ENCODE measurements at places on chromosomes 11 and 22.

GRCh38 chr22:37431801-37432707 lies 4.8 kb upstream of the ELFN2 start:
- DNase-seq: no peak

DNA sequence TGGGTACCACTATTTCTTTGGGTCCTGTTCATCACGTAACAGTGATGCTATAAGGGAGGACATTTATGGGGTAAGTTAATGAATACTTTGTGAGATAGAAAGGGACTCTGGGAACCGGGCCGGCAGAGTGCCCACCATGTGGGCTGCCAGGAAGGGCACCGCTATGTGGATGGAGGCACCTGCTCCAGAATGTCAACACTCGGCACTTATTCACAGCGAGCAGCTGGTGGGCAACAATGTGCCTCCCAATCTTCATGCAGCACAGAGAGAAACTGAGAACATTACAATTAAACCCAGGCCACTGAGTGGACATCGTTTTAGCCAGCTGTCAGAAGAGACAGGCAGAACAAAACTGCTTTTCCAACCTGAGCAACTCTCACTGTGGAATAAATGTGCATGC lies 15.8 kb upstream of the ELFN2 start:
- no peak for DNase-seq

GRCh38 chr11:78612721-78613377 lies 38.2 kb upstream of the NARS2 start:
- no peak for DNase-seq

- no peak for DNase-seq
Observed at GRCh38 chr11:46983598-46983997, 47.0 kb downstream of the CSTPP1 start.

- DNase-seq: peak; percentile 35
Observed at GRCh38 chr11:62340269-62340901, 3.1 kb downstream of the ASRGL1 start.

DNA sequence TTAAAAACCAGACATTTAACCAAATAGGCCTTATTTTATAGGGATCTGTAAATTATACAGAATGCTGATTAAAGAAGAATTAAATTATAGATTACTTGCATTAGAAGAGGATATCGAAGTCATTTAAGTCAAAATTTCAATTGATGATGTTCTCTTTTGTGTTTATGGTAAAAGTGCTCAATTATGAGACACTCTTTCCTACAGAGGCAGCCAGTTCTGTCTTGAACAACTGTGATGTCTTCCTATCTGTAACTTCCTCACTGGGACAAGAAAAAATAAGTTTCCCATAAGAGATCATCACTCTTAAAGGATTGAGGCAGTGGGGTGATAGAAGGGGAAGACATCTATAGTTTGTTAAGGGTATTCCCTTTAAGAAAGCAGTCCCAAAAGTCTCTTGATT lies 613.5 kb downstream of the INSC start:
- no peak for DNase-seq

GRCh38 chr22:43273902-43274484 lies 69.2 kb downstream of the SCUBE1 start:
- DNase-seq: no peak

DNA sequence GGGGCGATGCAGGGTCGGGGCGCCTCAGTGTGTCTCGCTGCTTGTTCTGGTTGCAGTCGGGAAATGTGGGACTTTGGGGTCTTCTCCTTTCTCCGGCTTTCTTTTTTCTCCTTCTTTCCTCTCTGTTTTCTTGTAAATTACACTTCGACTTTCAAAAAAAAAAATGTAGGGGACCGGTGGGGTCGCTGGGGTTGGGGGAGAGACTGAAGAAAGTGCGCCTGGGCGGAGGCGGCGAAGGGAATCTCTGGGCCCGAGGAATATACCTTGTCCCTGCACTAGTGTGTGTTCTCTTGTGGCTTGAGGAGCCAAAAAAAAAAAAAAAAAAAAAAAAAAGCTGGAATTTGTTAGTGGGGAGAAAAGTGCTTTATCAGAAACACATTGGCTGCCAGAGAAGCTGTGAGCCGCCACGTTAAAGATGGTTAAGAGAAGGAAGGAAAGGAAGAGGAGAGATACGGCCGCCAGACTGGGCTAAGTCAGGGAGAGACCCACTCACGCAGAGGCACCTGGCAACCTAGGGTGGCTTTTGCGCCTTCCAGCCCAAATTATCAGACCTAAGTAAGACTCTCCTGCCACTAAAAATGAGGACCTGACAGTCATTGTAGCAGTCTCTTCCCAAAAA lies 8.4 kb upstream of the FLI1 start:
- DNase-seq: no peak

- no peak for DNase-seq
Observed at GRCh38 chr11:104704888-104705287, 193.4 kb downstream of the CASP12 start.

- no peak for DNase-seq
Observed at GRCh38 chr22:36933629-36934417, 20.4 kb downstream of the CSF2RB start.

- no peak for DNase-seq
Observed at GRCh38 chr11:129747071-129747470, 68.6 kb upstream of the TMEM45B start.

DNA sequence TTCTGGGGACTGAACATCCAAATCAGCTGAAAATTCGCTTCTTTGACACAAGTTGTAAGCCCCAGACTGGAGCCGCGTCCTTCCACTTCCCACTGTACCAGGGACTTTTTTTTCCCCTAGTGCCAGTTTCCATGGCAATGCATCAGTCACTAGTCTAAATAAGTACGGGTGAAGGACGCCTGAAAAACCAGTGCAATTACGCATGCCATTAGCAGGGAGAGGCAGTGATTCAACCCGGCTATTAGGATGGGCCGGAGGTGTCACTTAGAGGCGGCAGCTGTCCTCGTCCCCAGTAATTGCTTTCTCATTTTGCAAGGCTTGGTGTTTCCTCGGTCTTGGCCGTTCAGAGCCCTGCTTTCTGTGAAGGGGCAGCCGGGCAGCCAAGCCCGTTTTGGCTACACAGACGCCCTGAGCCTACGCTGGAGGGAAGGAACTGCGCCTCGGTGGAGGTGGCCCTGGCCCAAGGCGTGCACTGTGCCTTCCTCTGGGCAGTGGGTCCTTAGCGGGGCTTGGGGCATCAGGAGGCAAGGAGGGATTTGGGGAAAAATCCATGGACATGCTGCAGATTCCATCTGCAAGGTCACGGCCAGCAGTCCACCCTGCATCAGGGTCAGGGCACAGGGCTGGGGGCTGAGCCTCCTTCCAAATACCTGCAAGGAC lies 319.7 kb downstream of the CTTN start:
- DNase-seq: no peak

DNA sequence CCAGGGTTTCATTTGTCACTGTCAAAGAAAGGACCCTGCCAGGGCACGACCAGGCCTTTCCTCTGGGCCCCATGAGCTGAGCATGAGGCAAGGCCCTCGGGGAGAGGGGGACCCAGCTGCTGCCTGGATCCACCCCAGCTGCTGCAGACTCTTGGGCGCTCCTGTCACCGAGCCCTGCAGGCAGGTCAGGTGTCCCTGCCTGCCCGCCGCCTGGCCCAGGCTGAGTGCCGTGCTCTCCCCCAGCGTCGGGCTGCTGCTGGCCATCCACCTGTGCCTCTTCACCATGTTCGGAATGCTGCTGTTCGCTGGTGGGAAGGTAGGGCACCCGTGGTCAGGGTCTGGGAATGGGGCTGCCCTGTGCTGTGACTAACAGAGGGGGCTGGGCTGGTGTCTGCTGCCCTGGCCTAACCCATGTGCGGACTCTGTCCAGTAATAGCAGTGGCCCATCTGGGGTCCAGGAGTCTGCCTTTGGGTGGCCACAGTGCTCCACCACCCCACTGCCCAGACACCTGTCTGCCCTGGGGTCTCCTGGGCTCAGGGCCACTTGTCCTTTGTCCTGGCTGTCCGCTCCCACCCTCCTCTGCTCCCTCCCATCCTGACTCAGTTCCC lies 15.0 kb downstream of the TPCN2 start:
- DNase-seq: no peak

- peak; percentile 6 for DNase-seq
Observed at GRCh38 chr11:1204381-1205101, 18.3 kb upstream of the MUC5B start.

GRCh38 chr11:112882494-112883381 lies 78.5 kb upstream of the NCAM1 start:
- DNase-seq: no peak

DNA sequence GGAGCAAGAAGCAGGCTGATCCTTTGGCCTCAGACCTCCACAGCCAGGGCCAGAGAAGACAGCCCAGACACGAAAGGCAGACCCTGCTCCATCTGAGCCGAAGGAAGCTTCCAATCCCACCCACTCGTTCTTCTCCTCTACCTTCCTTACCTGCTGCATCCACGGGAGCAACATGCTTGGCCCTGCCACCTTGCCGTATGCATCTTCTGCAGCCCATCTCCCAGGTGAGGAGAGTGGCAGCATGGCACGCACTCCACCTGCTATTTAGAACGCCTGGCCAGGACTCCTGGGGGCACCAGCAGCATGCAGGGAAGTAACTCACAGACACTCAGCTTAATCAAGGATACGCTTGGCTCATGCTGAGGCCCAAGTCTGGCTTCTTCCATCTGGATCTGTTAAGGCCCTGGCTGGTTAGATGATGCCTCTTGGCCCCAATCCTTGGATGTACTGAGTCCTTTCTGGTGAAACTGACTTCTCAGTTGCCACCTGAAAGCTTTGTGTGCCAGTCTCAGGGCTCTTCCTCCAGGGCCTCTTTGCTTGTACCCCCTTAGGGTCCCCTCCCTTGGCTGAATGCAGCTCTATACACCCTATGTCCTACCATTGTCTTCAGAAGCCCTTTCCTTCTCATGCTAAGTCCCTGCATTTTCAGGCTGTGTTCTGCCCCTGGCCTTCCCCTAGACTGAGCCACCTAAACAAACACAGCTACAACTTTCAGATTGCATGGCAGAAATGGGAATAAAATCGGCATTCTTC lies 604.9 kb downstream of the BUD13 start:
- no peak for DNase-seq

- DNase-seq: no peak
Observed at GRCh38 chr11:115665958-115666357, 161.7 kb upstream of the CADM1 start.

DNA sequence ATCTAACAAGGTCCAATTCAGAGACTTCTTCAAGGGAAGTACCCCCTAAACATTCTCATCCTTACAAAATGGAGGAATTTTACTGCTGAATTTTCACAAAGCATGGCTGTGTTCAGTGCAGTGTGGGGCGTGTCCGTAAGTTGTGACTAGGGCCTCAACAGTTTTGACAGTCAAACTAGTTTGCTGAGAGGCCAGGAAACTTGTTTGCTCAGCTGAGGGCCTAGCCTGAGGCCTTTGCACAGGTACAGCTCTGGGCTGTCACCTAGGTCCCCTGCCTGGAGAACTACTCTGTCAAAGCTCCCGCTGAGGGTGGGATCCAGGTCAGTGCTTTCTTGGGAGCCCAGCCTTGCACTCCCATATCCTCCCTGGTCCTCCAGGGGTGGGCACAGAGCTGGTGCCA lies 27.9 kb downstream of the TCP11L1 start:
- DNase-seq: no peak

DNA sequence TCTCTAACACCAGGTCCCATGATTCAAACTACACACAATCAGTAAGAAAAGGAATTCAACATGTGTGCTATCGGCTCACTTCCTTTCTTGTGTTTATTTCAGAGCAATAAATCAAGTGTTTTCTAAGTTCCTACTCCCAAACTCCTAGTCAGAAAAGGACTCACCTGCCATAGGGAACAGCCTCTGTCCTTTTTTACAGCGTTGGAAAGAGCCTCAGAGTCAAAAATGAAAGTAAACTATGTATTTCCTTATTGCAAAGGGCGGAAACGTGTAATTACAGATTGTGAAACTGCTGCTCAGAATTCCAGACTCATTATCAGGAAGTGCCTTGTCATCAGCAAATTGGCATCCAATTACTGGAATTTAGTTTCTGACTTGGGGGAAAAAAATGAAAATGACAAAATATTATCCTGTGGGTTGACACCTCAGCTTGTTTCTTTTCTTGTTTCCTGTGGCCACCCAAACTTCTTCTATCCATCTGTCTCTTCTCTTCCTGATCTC lies at the start of gene CASP4:
CASP4 (minus strand) TSS at position 220 of the 501 bp plus-strand sequence; CDS start at position 171, 49 bp downstream.
- peak; percentile 54 for DNase-seq

DNA sequence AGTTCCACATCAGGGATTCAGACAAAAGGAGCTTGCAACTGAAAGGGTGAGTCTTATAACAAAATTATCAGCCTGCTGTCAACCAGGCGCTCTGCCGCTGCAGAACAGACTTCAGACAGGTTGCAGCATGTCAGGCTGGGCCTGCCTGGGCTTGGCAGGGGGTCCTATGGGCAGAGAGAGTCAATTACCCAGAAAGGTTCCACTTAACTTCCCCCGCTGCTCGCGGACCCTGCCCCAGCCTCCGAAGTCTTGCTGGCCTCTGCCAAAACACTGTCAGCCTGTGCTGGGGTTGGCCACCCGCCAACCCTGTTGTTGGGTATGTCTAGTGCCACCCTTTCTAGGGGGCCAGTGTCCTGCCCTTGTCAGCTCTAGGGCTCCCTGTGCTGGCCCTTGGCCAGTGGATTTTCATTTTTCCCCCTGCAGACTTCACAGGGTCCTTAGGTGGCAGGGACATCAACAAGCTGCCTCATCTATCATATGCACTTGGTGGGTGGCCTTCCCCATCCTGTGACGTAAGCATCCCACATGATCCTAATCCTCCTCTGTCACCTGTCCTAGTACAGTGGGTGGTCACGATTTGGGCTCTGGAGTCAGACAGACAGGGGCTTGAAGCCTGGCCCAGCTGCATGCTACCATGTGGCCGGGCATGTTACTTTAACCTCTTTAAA lies 166.5 kb upstream of the CADM1 start:
- DNase-seq: no peak

- no peak for DNase-seq
Observed at GRCh38 chr11:94169930-94170545, 41.4 kb downstream of the PANX1 start.

- no peak for DNase-seq
Observed at GRCh38 chr11:65055538-65055937, 2.8 kb downstream of the NAALADL1 start.

DNA sequence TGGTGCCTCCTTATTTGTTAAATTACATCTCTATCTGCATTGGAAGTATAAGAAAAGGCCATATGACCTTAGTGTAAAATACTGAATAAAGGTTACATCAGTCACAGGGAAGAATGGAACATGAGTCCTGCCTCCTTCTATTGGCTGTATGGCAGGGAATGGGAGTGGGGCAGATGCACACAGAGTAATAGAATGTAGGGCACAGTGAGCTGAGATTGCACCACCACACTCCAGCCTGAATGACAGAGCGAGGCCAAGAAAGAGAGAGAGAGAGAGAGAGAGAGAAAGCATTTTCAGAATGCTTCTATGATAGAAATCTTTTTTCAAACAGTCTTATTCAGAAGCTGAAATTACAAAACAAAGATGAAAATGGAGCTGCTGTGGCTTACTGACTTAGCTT lies 58.8 kb downstream of the SLN start:
- DNase-seq: no peak

DNA sequence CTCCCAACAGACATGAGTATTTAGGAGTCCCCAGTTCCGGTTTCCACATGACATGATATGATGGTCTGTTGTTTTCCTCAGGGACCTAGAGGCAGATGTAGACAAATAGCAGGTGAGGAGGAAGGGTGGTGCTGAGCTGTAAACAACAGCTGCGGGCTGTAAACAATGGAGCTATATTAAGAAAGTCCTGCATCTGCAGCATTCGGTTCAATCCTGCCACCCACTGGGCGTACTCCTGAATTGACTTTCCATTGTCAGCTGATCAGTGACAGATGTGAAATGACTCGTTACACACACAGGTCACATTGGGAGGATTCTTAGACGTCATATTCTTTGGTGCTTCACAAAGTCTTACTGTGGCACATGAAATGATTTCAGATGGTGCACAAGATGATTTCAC lies 26.8 kb upstream of the RAG1 start:
- no peak for DNase-seq

- DNase-seq: no peak
Observed at GRCh38 chr11:1942558-1943260, 4.4 kb upstream of the MRPL23 start.

Data from tibial nerve (tissue), 4 donors.